Activated naive CD8-positive, alpha-beta T cell treated with anti-CD3 and anti-CD28 coated beads for 36 hours (primary cell): ENCODE measurements at places on chromosomes 2 and 18. TPM values are rescaled to one million over a fixed set of nuclear protein-coding genes. Genes with fewer than 3 reads are reported as not detected.

Gene C2orf49
- total RNA-seq: 19.0 TPM

Gene TSPYL6
- total RNA-seq: not detected

Gene CCDC142
- 8.0 TPM for total RNA-seq

GRCh38 chr18:53698907-53699306 is 525.6 kb downstream of the MBD2 start:
- H3K36me3 ChIP-seq: no peaks in the 10 kb centered on the region
- no peak for DNase-seq
- H3K4me1 ChIP-seq: no peaks in the 10 kb centered on the region
- H3K4me3 ChIP-seq: no peak overlapping the region

DNA sequence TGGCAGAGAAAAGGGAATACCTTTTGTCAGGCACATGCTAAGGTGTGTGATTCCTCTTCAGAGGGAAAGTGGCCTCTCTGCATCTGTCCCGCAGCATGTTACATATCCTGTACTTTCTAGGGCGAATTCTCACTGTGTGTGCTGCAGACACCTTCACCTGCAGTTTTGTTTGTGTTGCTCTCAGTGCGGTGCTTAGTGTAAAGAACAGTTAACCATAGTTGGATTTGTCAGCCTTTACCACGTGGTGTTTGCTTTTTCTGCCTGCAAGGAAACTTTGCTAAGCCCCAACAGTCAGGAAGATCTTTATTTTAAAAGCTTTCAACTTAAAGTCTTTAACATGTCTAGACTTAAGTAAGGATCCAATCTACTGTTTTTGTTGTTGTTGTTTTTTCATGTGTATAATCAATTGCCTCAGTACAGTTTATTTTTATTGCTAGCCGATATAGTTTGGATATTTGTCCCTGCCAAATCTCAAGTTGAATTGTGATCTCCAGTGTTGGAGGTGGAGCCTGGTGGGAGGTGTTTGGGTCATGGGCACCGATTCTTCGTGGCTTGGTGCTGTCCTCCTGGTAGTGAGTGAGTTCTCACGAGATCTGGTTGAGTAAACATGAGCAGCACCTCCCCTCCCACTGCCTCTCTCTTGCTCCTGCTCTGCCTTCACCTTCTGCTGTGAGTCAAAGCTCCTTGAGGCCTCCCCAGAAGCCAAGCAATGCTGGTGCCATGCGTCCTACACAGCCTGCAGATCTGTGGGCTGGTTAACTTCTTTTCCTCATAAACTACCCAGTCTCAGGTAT is 90.6 kb downstream of the SNTG2 start:
- no peak overlapping the region for H3K27ac ChIP-seq
- H3K4me1 ChIP-seq: peaks cover 17% of the 10 kb centered on the region
- no peak for DNase-seq
- no peaks in the 10 kb centered on the region for H3K27me3 ChIP-seq
- no peak overlapping the region for H3K4me3 ChIP-seq

Gene DSC3
- total RNA-seq: 0.46 TPM

Gene TMEM37
- total RNA-seq: not detected

DNA sequence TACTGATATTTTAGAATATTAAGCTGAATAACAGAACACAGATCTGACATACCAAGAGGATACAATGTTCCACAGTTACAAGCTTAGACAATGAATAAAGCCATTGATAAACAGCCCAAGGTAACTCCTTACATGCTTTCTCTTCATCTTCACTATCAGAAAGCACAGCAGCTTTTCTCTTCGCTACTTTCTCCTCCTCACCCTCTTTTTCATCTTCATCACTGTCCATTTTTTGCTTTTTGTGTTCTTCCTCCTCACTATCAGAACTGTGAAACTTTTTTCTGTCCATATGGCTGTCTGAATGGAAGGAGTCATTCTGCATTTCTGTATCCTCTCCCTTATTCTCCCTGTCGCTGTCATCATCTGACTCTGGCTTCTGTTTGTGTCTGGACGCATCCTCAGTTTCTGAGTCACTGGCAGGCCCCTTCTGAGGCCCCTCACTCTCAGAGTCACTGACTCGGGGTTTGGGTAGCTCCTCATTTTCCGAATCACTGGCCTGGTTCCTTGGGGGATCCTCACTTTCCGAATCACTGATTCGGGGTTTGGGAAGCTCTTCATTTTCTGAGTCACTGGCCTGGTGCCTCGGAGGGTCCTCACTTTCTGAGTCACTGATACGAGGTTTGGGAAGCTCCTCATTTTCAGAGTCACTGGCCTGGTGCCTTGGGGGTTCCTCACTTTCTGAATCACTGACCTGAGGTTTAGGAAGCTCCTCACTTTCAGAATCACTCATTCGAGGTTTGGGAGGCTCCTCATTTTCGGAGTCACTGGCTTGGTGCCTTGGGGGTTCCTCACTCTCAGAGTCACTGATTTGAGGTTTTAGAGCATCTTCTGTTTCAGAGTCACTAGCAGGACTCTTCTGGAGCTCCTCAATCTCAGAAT is 21.5 kb downstream of the IWS1 start:
- no peaks in the 10 kb centered on the region for H3K27me3 ChIP-seq
- no peak overlapping the region for H3K27ac ChIP-seq
- H3K4me1 ChIP-seq: peaks cover 27% of the 10 kb centered on the region

DNA sequence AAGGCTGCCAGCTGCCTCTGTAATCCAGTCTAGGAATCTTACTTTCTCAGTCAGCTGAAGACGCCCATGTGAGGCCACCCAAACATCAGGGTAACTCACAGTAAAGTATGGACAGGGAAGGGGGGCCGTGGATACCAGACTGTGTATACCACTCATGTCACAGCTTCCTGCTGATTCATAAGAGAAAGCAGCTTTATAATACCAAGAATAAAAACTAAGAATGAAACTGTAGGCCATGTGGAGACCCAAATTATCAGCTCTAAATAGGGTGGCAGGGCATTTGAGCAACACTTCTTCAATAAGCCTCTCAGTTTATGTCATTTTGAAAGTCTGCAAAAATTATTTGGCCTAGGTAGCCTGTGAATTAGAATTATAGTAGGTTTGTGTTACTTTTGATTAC is 115.0 kb upstream of the CDCA7 start:
- peaks cover 7% of the 10 kb centered on the region for H3K27me3 ChIP-seq
- H3K4me3 ChIP-seq: no peak overlapping the region
- no peaks in the 10 kb centered on the region for H3K36me3 ChIP-seq
- H3K4me1 ChIP-seq: peaks cover 4% of the 10 kb centered on the region

Gene TMEM127
- total RNA-seq: 17.4 TPM

- no peaks in the 10 kb centered on the region for H3K27me3 ChIP-seq
- no peak overlapping the region for H3K27ac ChIP-seq
- peaks cover under 1% of the 10 kb centered on the region for H3K36me3 ChIP-seq
- no peak overlapping the region for H3K4me3 ChIP-seq
Measured at GRCh38 chr2:215609089-215610032, 173.5 kb upstream of the FN1 start.

Gene MC5R
- not detected for total RNA-seq

DNA sequence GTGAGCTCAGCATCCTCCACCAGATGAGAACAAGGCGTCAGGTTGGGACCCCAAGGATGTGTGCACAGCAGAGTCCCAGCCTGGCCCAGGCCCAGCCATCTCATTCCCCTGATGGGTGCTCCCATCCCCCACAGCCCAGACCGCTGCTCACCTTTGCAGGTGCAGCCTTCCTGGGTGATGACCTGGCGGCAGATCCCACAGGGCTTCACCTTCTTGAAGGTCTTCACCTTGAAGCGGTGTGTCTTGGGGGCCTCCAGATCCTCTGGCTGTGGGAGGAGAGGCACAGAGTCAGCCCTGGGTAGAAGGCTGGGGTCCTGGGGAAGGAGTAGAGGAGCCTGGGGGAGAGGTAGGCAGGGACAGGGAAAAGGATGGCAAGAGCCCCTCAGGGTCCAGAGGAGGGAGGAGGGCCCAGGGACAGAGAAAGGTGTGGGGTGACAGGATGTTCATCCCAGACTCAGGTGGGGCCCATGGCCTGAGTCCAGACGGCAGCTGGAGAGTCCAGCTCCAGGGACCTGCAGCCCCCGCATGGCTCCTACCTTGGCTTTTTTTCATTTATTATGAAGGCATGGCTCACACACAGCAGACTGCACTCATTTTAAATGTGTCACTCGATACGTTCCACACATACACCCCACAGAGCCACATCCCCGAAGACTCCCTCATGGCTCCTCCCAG is 11.9 kb downstream of the TNS1 start:
- no peak overlapping the region for H3K4me3 ChIP-seq
- H3K27ac ChIP-seq: no peak overlapping the region
- H3K27me3 ChIP-seq: no peaks in the 10 kb centered on the region
- H3K4me1 ChIP-seq: no peaks in the 10 kb centered on the region
- no peak for DNase-seq

GRCh38 chr2:40249577-40249976 is 202.3 kb downstream of the SLC8A1 start:
- no peaks in the 10 kb centered on the region for H3K4me1 ChIP-seq
- H3K36me3 ChIP-seq: no peaks in the 10 kb centered on the region
- no peak for DNase-seq
- no peak overlapping the region for H3K4me3 ChIP-seq
- H3K27ac ChIP-seq: no peak overlapping the region

GRCh38 chr2:201931951-201932350 is 101.7 kb upstream of the FZD7 start:
- no peak for DNase-seq
- H3K27me3 ChIP-seq: peaks cover 9% of the 10 kb centered on the region
- H3K4me1 ChIP-seq: no peaks in the 10 kb centered on the region

GRCh38 chr2:126881591-126881990 is 17.1 kb upstream of the TEX51 start:
- H3K4me1 ChIP-seq: peaks cover 2% of the 10 kb centered on the region
- no peaks in the 10 kb centered on the region for H3K36me3 ChIP-seq
- no peak overlapping the region for H3K4me3 ChIP-seq
- no peak overlapping the region for H3K27ac ChIP-seq

Gene MLPH
- total RNA-seq: not detected

DNA sequence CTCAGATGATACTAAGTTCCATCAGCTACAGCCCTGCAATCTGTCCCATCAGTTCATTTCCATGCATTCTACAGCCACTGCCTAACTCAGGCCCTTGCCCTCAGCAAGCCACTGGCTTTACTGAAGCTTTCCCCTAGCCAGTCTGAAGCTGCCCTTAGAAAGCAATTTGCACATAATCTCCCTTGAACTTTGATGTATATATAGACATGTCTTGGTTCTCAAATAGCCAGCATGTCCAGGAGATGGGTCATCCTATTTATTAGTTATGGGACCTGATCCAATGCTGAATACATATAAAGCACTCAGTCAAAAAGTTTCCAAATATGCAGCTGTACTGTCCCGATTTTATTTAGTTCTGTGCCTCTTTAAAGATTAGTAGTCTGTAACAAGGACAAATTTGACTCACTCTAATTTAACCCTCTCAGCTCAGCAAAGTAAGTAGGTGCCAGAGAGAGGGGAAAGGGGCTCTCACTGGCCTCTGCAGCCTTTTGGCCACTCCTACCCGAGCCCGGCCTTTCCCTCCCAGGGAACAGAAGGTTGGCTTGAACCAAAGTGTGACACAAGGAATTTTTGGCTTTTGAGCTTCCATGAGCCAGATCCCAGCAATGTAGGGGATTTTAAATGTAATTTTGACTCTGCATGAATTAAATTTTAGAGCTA is 70.7 kb downstream of the CCDC93 start:
- H3K36me3 ChIP-seq: peaks cover 42% of the 10 kb centered on the region
- no peak for DNase-seq
- no peak overlapping the region for H3K4me3 ChIP-seq

GRCh38 chr2:28355521-28356094 is 37.0 kb upstream of the FOSL2 start:
- H3K4me3 ChIP-seq: no peak overlapping the region
- peaks cover 2% of the 10 kb centered on the region for H3K36me3 ChIP-seq
- no peaks in the 10 kb centered on the region for H3K27me3 ChIP-seq
- peak overlapping the region; percentile 34 for H3K27ac ChIP-seq
- no peak for DNase-seq

DNA sequence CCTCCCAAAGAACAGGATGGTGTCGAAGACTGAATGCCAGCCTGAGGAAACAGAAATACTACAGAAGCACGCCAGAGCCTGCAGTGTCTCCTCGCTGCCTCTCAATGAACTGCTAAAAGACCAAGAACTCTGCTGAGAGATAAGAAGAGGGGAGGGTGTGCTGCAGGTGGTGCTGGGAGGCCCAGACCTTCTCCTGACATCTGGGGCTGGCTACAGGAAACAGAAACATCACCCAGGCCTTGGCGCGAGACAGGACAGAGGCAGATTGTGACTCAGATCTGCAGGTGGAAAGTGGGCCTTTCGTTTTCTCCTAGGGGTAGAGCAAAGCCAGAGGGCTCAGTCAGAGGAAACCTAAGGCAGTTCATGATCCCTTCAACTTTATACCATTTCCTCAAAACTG is 250.3 kb upstream of the TCF4 start:
- H3K27ac ChIP-seq: no peak overlapping the region
- H3K36me3 ChIP-seq: no peaks in the 10 kb centered on the region
- H3K4me3 ChIP-seq: no peak overlapping the region
- no peaks in the 10 kb centered on the region for H3K4me1 ChIP-seq
- no peak for DNase-seq
- H3K27me3 ChIP-seq: no peaks in the 10 kb centered on the region

DNA sequence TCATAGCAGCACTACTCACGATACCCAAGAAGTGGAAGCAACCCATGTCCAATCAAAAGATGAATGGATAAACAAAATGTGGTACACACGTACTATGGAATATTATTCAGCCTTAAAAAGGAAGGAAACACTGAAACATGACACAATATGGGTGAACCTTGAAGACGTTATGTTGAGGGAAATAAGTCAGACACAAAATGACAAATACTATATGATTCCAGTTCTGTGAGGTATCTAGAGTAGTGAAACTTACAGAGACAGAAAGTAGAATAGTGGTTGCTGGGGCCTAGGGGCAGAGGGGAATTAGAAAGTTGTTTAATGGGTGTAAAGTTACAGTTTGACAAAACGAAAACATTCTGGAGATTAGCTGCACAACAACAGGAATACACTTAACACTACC is 24.7 kb downstream of the TLK1 start:
- peaks cover 20% of the 10 kb centered on the region for H3K36me3 ChIP-seq
- H3K4me3 ChIP-seq: no peak overlapping the region
- H3K4me1 ChIP-seq: peaks cover 44% of the 10 kb centered on the region

Gene PIEZO2
- total RNA-seq: not detected

DNA sequence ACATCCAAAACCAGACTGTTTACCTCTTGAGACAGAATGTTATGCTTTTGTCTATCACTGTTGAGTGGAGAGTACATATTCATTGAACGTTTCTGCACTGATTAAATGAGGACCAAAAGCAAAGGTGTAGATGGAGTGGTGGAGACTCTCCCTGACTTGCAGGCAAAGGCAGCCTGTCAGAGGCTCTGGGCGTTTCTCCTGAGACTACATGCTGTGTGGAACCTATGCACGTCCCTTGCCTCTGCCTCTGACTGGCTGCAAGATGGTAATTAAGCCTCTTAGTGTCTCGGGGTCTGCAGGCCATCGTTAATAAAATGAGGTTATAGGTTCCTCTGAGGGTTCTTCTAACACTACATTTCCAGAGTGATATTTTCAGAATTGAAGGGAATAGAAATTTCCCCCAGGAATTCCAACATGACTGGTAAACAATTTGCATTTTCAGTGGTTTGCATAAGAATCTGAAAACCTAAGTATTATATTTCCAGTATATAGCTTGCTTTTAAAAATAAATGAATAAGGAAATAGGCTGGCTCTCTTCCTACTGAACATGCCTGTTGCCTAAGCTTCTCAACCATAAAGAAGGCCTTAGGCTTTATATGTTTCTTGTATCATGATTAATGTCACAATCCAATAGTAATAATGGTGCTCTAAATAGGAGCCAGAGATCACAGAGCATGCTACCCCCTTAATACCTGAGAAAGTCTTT is 107.4 kb downstream of the FTCDNL1 start:
- H3K4me3 ChIP-seq: no peak overlapping the region
- H3K27me3 ChIP-seq: peaks cover 22% of the 10 kb centered on the region
- peaks cover 5% of the 10 kb centered on the region for H3K4me1 ChIP-seq
- H3K27ac ChIP-seq: no peak overlapping the region

- no peak overlapping the region for H3K4me3 ChIP-seq
- no peak for DNase-seq
- H3K36me3 ChIP-seq: no peaks in the 10 kb centered on the region
- no peak overlapping the region for H3K27ac ChIP-seq
- no peaks in the 10 kb centered on the region for H3K27me3 ChIP-seq
- H3K4me1 ChIP-seq: no peaks in the 10 kb centered on the region
Measured at GRCh38 chr2:81529944-81530343, 1225.4 kb upstream of the LRRTM1 start.
